8988T (cell line): ENCODE measurements at places on chromosomes 16 and 17.

GRCh38 chr16:27199736-27200135, 3.6 kb upstream of the KDM8 start:
- DNase-seq, result no peak

GRCh38 chr16:85568519-85568918, 44.6 kb upstream of the GSE1 start:
- DNase-seq, result no peak

GRCh38 chr17:68860941-68861340, 94.3 kb downstream of the ABCA8 start:
- DNase-seq, result no peak

- DNase-seq, result no peak
These were observed 6.5 kb downstream of the TMEM204 start for GRCh38 chr16:1539720-1540555.

DNA sequence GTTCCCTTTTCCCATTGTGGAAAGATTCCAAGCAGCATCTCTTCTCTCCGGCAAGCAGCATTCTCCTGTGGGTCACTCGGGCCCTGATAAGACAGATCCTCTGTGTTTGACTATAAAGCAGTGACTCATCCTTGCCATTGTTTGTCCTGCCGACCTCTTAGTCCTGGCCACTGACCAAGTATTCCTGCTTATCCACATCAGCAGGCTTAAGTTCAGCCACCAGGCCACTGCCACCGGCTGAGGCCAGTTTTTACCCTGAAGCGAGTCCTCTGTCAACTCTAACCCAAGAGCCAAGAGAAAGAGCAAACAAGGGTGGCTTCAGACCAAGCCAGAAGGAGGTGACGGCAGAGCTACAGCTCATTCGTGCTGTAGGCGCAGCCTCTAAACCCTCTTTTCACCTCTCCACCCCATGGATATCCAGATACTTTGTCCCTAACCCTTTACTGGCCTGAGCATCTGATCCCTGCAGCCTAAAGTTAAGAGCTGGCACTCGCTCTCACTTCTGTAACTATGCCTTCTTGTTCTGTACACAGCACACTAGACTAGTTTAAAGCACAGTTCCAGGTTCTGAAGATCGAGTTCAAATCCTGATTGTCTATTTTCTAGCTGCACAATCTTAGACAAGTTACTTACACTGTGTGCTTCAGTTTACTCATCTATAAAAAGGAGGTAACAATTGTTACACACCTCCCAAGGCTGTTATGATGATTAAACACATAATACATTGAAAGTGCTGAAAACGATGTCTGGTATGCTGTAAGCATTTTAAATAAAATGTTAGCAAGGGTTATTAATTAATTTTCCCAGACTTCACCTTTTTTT, 31.0 kb downstream of the SOX9 start:
- DNase-seq, result no peak

DNA sequence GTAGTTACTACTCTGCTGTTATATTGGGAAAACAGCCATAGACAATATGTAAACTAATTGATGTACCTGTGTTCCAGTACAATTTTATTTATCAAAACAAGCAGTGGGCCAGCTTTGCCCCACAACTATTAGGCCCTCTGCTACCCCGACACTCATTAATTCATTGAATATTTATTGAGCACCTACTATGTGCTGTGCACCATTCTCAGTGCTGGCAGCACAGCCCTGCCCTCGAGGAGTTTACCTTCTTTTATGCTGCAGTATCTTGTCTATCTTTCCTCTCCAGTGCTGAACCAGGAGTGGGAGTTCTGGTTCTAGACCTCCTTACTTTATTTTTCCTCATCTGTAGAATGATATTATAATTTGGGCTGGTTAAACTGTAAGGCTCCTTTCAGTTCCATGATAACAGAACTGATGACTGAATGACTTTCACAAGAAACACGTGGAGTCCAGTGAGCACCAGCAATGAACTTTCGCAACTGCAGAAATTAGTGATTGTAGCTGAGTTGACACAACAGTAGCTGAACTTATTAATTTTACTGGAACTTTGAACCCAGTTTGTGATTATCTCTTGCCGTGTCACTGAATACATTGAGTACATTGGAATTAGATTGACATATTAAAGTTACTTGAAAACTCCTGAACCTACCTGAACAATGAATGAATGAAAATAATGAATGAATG, 2.4 kb downstream of the GOSR2 start:
- DNase-seq, result no peak

- peak; percentile 33 for DNase-seq
These were observed 45.9 kb downstream of the SLC6A2 start for GRCh38 chr16:55701442-55702319.
